ENCODE measurements at places on chromosomes 5 and 9.

DNA sequence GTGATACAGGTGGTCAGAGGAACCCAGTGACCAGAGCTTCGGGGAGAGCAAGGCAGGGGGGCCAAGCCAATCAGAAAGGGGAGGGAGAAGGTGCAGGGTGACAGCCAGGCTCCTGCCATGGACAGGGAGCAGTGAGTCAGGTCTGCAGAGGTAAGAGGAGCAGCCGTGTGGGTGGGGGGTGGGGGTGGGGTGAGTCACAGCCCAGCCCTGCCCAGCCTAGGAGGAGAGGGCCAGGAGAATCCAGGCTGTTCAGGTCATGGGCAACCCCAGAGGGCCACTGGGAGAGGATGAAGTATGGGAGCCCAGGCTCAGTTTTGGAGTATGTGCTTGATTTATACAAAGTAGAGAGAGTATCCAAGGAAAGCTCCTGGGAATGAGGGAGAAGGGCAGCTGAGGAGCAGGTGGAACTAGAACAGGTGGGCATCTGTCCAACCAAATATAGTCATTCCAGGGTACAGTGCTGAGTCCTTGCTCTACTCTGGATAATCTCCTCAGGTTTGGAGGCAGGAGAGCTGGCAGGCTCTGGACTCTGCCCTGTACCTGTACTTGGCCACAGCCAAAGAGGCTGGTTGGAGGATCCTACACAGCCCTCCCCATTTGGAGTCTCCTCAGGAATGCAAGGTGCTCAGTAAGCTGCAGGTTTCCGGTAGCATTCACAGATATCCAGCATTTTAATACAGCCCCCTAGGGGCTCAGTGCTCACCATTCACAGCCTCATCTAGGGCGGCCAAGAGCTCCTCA lies 1.6 kb downstream of the HBEGF start:
- no peak for DNase-seq

- DNase-seq: no peak
Observed at GRCh38 chr5:17329571-17329970, 112.1 kb downstream of the BASP1 start.

DNA sequence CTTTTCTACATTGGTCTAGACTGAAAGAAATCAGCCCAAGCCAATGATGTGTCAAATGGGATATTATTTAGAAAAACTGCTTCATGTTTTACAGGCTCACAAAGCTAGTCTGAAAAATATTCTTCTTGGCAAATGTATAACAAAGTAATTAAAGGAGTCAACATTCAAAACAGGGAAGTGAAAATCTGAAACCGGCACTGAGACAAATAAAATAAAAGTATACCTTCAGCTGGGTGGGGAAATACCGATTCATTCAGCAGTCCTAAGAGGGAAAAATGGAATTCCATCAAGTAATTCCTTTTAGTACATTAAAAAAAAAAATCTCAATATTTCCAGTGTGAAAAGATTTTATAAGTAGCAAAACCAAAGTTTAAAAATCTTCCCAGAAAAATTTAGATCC lies 259.6 kb upstream of the SLC24A2 start:
- DNase-seq: no peak

DNA sequence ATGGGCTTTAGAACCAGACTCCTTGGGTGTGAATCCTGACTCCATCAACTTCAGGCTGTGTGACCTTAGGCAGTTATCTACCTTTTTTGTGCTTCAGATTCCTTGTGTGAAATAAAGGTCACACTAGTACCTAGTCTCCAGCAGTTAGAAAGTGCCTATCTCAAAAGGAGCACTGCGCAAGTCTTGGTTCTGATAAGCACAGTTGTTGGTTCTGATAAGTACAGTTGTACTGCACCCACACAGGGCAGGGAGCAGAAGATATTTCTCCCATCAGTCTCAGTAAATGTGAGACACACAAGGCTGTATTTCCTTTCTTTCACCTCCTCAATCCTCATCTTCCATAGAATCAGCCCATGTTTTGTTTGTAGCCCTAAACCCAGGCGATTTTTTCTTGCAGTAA lies 116.6 kb upstream of the DPYSL3 start:
- no peak for DNase-seq

GRCh38 chr9:1272488-1272887 lies 222.3 kb downstream of the DMRT2 start:
- DNase-seq: no peak

- no peak for DNase-seq
Observed at GRCh38 chr5:154791535-154791934, 36.4 kb downstream of the LARP1 start.

- no peak for DNase-seq
Observed at GRCh38 chr9:122777935-122778627, 10.7 kb upstream of the OR5C1 start.

- no peak for DNase-seq
Observed at GRCh38 chr5:72908664-72909063, 47.2 kb upstream of the FCHO2 start.

- no peak for DNase-seq
Observed at GRCh38 chr5:56993241-56993640, 41.3 kb upstream of the MIER3 start.

DNA sequence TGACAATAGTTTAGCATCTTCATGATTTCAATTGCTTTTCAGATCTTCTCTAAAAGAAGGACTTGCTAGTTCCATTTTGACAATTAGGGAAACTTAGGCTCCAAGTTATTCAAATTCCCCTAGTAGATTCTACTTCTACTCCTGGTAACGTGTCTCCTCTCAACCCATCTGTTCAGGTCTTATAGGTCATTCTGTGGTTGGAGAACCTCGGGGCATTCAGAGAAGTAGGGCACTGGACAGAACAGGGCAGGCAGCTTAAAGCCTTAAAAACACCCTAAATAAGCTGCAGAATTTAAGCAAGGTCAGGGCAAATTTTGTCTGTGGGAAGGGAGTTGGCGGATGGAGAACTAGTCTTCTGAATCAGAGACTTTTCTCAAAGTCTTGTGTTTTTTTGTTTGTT lies 132.4 kb downstream of the TMEM174 start:
- DNase-seq: no peak

DNA sequence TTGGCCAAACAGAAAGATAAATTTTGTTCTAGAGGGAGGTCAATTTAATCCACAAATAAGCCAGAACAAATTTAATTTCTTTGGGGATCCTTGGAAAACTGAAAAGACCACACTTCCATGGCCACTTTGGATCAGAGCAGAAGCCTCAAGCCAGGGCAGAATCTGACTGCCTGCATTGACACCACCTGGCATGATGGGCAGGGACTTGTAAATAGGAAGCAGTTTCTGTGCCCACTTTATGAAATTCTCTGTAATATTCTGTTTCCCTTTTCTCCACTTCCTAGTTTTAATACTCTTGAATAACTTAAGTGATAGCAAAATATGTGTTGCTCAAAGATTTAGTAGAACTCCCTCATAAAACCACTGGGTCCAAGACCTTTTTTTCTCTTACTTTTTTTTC lies 6.7 kb upstream of the TMEM252 start:
- DNase-seq: peak; percentile 90

GRCh38 chr9:85213650-85214607 lies 527.8 kb downstream of the AGTPBP1 start:
- DNase-seq: no peak

Data from inflammatory macrophage treated with lipopolysaccharide for 4 hours (primary cell).